Chondrocyte (in vitro differentiated cells): ENCODE measurements at places on chromosomes 6 and 20. TPM values are rescaled to one million over a fixed set of nuclear protein-coding genes. Genes with fewer than 3 reads are reported as not detected.

DNA sequence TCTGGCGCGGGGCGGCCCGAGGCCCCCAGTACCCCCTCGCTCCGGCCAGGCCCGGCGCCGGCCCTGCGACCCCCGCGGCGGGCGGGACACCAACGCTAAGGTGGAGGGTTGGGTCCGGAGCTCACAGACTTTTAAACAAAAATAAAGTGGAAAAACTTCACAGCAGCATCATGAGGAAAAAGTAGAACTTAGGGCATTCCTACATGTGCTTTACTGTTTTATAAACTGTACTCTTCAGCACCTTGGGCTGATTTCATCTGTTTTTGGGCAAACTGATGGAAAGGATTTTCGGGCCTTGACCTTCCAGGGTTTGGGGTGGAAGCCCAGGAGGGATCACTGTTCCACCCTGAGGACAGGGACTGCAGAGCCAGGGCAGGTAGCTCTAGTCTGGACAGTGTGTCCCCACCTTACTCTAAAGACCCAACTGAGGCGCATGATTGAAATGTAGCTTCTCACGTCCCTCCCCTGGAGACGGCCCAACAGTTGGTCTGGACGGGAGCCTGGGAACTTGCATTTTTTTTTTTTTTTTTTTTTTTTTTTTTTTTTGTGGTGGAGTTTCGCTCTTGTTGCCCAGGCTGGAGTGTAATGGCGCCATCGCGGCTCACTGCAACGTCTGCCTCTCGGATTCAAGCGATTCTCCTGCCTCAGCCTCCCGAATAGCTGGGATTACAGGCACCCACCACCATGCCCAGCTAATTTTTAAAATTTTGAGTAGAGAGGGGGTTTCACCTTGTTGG is 740 bp downstream of the NELFCD start:
- DNase-seq: no peak

- no peak for DNase-seq
These were observed 42.1 kb upstream of the HLA-E start for GRCh38 chr6:30447237-30447636.

The LAMA4 gene
- 55.2 to 115 TPM (median 102 TPM) in 3 replicates for total RNA-seq

DNA sequence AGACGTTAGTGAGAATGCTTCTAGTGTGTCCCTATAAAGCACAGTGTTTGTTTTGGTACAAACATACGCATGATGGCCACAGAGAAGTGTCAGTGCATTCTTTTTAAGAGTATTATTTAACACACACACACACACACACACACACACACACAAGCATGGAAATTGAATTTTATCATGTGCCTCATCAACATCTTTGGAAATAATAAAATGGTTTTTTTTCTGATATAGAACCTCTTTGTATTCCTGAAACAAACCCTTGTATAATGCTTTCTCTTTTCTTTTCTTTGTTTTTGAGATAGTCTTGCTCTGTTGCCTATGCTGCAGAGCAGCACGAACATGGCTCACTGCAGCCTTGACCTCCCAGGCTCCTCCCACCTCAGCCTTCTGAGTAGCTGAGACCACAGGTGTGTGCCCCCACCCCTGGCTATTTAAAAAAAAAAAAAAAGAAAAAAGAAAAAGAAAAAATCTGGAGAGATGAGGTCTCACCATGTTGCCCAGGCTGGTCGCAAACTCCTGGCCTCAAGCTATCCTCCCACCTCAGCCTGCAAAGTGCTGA is 116.2 kb upstream of the SYNDIG1 start:
- no peak for DNase-seq

DNA sequence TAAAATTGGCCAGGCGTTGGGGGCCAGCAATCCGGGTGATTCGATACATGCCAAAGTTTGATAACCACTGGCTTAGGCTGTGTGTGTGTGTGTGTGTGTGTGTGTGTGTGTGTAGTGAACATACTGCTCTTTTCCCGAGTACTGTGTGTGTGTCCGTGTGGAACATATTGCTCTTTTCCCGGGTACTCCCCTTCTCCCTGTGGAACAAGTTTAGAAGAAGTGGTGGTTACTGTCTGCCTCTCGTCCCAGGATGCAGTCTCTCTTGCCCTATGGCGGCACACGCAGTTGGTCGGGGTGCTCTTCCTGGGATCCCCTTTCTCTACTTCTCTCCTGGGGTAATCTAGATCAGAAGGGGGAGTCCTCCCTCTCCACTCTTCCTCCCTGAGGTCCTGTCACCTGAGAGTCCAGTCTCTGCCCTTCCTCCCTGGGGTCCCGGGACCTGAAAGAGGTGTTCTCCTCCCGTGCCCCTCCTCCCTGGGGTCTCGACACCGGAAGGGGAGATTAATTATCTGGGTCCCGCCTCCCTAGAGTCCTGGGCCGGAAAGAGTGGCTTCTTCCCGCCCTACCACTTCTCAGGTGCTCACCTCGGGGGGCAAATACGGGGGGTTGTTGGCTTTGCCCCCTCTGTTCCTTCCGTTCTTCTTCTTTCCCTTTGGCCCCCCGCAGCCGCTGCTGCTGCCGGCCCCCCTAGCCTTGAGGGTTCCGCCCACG is 516 bp downstream of the GTPBP2 start:
- DNase-seq: no peak

DNA sequence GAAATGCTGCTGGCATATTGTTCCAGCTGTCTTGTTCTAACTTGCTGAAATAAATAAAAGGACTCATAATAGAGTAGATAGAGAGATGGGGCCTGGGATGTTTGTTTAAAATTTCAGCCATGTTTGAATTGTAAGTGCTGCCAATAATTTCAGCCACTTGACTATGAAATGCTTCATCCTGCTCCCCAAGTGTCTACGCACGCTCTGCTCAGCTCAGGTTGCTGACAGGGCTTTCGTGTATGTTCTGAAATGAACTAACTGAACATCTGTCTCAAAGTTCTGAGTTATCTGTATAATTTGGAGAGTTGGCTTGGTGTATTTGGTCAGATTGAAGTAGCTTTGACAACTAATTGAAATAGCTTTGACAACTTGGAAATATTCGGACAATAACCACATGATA is 387.8 kb downstream of the BMP2 start:
- DNase-seq: no peak

The GABRR1 gene
- not detected in 3 replicates for total RNA-seq

The LTA gene
- not detected in 3 replicates for total RNA-seq

DNA sequence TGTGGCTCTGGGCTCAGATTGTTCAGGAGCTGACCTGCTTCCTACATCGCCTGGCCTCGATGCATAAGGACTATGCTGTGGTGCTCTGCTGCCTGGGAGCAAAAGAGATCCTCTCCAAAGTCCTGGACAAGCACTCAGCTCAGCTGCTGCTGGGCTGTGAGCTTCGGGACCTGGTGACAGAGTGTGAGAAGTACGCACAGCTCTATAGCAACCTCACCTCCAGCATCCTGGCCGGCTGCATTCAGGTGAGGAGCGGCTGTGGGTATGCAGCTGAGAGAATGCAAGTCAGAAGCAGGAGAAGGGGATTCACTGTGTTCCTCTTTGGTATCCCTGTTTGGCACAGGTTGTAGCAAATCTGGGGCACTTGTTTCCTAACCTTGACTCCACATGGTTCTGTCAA is 17.9 kb downstream of the CUL9 start:
- DNase-seq: peak; percentile 57

GRCh38 chr20:39312676-39313075 is 350.5 kb downstream of the DHX35 start:
- DNase-seq: no peak

The TSBP1 gene
- not detected in 3 replicates for total RNA-seq

The RIMS4 gene
- 1.4 to 2.1 TPM (median 1.7 TPM) in 3 replicates for total RNA-seq

- DNase-seq: no peak
These were observed 72.2 kb upstream of the FUCA2 start for GRCh38 chr6:143583542-143584327.

- DNase-seq: no peak
These were observed 56.8 kb downstream of the SNX9 start for GRCh38 chr6:157879873-157880254.

DNA sequence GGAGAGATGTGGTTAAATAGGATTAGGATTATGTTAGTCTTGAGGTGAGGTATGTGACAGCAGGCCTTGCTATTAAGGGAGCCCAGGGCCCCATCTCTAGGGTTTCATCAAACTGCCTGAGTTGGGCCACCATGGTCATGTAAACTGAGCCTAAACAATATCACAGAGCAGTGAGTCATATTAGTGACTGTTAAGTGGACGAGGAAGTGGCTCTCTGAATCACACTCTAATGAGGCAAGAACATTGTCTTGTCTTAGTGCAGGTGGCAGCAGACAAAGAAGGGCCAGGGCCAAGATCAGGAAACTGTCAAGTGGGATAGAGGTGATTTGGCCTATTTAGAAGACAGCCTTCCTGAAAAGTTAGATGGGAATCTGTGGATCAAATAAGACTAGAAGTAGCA is 23.1 kb downstream of the ENPP3 start:
- no peak for DNase-seq

The KCNK5 gene
- total RNA-seq: not detected in 3 replicates

DNA sequence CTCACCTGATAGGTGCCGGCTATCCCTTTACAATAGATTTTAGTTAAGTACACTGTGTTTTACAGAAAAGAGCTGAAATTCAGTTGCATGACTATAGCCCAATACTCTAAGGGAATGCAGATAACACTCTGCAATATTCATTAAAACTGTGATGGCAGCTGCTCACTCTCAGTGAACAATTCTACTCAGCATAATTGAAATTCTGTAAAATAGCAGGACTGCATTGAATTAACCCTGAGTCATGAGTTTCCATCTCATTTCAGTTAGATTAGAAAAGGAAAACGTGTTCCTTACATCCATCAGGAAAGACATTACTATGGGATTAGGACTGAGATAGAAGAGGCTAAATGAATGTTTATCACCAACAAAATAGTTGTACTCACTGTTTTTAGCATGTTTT is 613.3 kb upstream of the JAG1 start:
- DNase-seq: no peak

GRCh38 chr20:45918779-45919537 is 7.0 kb upstream of the PLTP start:
- no peak for DNase-seq

DNA sequence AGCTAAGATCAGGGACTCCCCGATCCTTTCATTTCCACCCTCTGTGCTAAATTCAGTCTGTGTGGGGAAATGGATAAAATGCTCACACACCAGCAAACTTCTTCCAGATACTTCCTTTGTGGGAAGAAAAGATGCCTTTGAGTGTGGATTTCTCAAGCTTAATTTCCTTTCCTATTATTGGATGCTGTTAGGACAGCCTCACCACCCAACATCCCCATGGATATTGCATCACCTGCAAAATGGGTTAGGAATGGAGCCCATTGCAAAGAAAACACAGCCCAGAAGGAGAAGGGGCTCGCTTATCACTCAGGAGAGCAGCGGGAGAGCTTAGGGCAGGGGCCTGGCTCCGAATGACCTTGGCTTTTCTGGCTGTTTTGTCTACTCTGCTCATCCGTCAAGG is 272.2 kb downstream of the CDC5L start:
- no peak for DNase-seq

DNA sequence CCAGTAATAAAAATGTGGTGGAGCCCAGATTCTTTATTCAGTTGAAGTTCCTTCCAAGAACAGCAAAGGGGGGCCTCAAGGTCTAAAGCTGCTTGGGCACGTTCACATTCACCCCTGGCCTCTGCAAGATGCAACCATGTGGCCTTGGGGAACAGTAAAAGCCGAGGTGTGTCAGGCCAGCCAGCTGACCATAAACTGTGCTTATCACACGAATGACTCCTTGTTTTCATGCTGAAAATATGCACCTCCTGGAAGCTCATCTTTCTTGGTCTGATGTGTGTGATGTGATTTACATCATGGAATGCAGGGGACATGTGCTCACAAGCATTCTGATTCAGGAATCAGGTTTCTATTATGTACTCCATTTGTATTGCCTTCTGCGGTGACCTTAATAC is 211.6 kb upstream of the MARCKS start:
- DNase-seq: no peak

DNA sequence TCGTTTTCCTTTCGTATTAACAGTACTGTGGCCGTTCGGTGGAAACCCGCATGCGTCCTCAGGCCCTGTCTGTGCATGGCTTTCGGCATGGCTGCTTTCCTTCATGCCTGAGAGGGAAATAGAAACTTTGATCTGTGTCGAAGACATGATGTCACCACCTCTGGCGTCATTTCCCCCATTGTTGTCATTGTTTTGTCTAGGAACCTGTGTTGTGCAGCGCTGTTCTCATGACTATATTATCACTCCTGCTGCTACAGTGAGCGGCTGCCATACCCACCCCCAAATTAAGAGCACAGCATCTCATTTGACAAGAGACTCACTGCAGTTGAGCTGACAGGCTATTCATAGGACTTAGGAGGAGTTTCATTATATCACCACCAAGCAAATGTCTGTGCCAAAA is 172.3 kb downstream of the TMEM242 start:
- DNase-seq: no peak

GRCh38 chr20:62120990-62121775 is 1.1 kb upstream of the LSM14B start:
- DNase-seq: no peak

DNA sequence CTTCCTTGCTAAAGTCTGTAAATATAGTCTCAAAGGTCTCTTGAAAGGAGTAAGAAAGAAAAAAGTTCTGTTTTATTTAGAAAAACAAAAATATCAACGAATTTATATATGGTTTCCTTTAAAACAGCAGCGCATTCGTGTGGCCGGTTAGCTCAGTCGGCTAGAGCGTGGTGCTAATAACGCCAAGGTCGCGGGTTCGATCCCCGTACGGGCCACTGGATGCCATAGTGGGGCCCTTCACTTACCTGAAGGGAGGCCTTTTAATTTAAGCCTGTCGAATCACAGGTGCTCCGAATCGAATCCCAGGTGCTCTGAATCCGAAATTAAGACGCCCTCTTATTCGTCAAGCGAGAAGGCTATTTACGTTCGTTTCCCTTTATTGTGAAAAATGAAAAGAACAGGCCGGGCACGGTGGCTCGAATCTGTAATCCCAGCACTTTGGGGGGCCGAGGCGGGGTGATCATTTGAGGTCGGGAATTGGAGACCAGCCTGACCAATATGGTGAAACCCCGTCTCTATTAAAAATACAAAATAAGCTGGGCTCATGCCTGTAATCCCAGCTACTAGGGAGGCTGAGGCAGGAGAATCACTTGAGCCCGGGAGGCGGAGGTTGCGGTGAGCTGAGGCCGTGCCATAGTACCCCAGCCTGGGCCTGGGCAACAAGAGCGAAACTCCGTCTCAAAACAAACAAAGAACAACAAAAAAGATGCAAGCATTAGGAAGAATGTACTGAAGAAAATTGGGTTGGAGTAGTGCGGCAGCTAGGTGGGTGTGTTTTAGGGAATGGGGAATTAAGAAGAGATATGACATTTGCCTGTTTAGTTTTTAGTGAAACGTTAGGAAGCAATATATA is 195.8 kb upstream of the ZNF184 start:
- no peak for DNase-seq

The MUC22 gene
- total RNA-seq: not detected in 3 replicates

The CCN5 gene
- 1.6 to 1.7 TPM (median 1.7 TPM) in 3 replicates for total RNA-seq

The MMP24 gene
- total RNA-seq: 1.1 to 2.6 TPM (median 2.4 TPM) in 3 replicates

DNA sequence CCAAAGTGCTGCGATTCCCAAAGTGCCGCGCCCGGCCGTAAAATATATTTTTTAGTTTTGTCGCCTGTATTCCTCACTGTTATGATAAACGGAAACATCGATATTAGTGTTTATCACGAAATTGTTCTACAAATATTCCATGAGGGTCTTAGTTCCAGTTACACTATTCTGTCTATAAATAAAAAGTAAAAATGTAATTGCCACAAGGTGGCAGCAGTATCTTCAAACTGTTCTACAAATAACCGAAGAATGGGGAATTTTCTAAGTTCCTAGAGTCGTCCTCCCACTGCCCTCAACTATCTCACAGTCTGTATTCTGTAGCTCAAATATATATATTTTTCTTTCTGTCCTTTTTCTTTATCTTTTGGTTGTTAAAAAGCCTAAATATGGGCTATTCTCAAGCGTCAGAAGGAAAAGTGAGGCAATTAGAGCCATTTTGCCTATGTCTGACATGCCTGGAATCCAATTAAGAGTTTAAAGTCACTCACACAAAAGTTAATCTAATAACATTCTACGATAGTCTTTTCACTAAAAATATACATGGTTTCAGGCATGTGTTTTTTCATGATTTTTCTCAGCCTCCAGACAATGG is 14.2 kb upstream of the FAM162B start:
- no peak for DNase-seq
